D341Med (cell line): ENCODE measurements at places on chromosomes 3 and 15.

GRCh38 chr15:64092864-64093626 lies 593 bp downstream of the CIAO2A start:
- DNase-seq, result peak; percentile 60

- no peak for DNase-seq
Observed at GRCh38 chr3:180048103-180048502, 11.4 kb upstream of the PEX5L start.

GRCh38 chr15:64185146-64185911 lies 22.5 kb upstream of the PPIB start:
- no peak for DNase-seq

GRCh38 chr3:101081446-101081845 lies 88.2 kb upstream of the ABI3BP start:
- no peak for DNase-seq

- peak; percentile 69 for DNase-seq
Observed at GRCh38 chr15:86183596-86184491, 104.2 kb downstream of the AGBL1 start.

DNA sequence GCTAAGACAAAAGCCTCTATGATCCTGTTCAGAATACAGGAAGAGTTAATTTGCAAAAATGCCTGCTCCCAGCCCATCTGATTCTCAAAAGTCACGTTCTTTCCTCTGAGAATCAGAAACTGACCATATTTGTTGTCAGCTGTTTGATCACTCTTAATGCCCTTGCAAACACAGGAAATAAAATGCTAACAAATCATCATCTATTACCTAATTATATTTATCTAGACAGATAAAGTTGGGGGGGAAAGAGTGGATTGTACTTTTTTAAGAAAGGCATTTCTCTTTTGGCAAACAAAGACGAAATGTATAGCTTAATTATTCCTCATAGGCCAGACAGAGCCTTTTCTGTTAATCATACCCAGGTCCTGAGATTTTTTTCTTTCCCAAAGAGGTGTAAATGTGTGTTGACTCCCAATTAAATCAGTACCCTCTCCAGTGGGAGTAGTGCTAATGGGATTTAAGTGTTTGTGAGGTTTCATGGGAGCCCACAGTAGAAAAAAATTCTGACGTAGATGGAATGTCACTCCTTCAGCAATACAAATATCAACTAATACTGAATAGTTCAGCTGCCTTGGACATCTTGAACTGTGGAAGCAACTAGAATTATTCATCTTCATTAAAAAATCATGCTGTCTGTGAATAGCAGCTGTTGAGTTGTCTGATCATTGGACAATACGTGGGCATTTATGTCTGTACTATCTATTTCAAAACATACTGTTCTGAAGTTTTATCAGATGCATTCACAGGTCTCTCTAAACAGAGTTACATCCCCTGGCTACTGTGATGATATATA lies 22.5 kb upstream of the BNIP2 start:
- DNase-seq, result no peak

DNA sequence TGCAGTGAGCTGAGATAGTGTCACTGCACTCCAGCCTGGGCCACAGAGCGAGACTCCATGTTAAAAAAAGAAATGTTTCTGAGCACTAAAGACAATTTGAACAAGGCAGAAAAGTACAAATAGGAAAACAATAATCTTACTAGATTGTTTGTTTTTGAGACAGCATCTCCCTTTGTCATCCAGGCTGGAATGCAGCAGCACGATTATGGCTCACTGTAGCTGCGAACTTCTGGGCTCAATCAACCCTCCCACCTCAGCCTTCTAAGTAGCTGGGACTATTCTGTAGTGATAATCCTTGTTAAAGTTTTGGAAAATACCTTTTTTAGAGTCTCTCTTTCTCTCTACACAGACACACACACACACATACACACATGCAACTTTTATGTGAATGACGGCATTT lies 107.1 kb downstream of the LPP start:
- DNase-seq, result no peak

DNA sequence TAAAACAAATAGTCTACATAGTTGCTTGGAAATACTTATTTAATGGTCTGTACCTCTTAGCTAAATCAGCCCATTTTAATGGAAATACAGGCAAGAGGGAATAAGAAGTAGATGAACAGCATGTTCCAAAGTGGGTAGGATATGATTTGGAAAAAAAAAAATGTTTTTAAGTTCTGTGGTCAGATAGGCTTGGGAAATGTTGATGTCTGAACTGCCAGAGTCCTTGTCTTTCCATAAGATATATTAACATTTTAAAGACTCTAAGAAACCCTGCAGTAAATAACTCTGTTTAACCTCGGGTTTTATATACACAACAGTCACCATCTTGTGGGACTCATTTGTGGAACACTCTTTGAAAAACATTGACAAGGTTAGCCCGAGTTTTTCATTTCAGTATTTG lies 40.0 kb upstream of the PTPN23 start:
- DNase-seq, result no peak

- peak; percentile 48 for DNase-seq
Observed at GRCh38 chr3:11770477-11771391, 76.0 kb downstream of the TAMM41 start.

- DNase-seq, result no peak
Observed at GRCh38 chr15:83723216-83723615, 69.3 kb downstream of the ADAMTSL3 start.

GRCh38 chr3:89912031-89912430 lies 804.6 kb downstream of the EPHA3 start:
- DNase-seq, result no peak

- no peak for DNase-seq
Observed at GRCh38 chr3:123562547-123562946, 22.3 kb downstream of the HACD2 start.

GRCh38 chr3:71226565-71227269 lies 356.8 kb downstream of the FOXP1 start:
- DNase-seq, result no peak

DNA sequence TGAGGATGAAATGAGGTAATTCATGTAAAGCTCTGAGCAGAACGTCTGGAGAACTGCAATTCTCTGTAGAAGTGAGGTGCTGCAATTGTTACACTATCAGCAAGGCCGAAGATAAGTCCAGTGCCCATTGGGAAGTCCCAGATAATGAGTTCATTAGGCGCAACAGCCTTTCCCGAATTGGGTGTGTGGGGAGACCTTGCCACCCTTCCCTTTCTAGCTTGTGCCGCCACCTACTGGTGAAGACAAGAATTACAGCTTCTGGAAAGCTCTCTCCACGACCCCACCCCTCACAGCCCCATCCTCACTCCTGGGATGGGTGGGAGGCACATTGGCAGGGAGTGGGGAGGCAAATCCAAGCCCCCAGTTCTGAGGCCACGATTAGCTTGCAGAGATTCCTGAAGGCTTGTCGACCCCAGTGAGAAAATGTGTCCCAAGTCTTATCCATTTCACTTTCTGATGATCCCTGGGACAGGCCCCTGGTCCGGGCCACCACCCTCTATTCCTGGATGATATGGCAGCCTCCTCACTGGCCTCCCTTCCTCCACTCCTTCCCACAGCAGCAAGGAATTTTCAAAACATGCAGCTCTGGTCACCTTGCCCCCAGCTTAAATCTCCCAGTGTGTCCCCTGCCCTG lies 36.4 kb downstream of the FAM3D start:
- peak; percentile 85 for DNase-seq

GRCh38 chr15:58420579-58421043 lies 11.2 kb upstream of the LIPC start:
- DNase-seq, result no peak

DNA sequence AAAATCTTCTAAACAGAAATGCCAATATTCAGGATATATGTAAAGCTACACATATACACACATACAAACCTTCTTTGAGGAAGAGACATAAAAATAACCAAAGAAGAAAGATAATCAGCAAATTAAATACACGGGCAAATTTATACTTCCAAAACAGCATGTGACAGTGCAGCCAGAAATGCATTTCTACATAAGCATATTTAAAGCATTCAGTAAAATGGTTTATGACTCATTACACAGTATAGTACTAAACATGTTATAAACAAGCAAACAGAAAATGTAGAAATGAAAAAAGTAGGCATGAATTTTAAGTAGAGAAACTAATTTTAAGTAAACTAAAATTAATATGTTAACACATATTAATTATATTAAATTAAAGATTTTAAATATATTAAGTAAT lies 1717.2 kb downstream of the OTOL1 start:
- DNase-seq, result no peak

DNA sequence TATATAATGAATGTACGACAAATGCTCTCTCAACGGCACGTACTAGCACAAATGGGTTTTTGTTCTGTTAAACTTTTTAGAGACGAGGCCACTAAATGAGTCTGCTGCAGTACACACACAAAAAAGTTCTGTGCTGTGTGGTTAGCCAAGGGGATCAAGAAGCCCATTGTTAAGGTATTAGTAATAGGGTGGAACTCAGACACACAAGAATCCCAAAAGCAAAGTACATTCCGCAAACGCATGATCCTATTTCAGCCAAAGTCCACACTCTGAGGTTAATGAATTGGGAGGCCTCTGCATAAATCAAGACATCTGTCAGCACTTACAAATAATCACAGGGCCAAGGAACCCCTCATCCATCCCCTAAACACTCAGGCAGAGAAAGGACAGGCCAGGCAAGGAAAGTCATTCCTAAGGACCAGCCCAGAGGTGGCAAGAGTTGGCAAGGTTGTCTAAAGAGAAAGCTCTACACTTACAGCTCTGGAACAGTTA lies 12.1 kb downstream of the OSBPL10 start:
- no peak for DNase-seq

DNA sequence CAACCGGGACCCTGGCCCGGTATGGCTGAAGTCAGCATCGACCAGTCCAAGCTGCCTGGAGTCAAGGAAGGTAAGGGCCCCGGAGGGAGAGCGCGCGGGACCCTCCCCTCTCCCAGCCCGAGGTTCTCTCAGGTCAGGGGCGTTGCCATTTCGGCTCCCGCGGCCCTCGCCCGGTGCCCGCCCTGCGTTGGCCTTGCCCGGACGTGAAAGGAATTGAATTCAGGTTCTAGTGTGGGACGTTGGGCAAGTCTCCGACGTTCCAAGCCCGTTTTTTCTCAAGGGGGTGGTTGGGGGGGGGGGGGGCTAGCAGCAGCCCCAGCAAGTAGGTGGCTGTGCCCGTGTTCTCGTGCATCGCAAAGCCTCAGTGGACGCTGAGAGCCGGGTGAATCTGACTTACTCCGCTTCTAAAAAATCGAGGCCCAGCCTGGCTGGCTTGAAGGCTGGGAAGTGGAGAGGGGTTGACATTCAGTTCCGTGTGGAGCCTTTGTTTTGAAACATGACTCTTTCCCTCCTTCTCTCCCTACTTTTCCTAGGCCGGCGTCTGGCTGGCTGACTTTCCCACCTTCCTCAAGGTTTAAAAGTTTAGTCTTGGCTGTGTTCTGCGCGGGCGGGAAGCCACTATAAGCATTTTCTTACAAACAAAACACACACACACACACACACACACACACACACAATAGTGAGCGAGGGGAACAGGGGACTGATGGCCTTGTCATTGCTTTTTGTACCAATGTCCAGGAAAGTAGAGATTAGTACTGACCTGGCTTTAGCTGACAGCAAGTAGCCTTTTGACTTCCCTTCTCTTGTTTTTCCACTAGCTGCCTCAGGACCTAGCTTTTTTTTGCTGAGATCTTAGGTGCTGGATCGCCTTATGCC lies at the start of gene UTS2B:
Gene UTS2B, minus strand, starts transcription at position 873 of the 876 bp plus-strand sequence. CDS start 48,337 bp downstream, outside the sequence.
- peak; percentile 74 for DNase-seq

- no peak for DNase-seq
Observed at GRCh38 chr3:124447845-124448244, 282.4 kb upstream of the UMPS start.

DNA sequence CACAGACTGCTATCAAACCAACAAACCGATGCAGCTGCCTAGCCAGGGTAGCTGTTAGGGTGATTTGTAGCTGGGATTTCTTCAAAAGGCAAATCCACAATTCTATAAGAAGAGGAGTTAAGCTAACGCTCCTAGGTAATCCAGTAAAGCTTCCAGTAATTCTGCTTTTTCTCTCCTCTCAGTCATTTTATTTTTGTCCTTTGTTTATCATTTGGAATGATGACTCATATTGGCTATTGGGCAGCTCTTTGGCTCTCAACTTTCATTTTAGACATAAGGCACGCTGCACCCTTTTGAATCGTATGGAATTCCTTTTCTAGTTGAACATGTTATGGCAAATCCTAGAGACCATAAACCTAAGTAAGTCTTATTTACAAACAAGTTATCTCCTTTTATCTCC lies 53.2 kb upstream of the PPARG start:
- DNase-seq, result no peak

DNA sequence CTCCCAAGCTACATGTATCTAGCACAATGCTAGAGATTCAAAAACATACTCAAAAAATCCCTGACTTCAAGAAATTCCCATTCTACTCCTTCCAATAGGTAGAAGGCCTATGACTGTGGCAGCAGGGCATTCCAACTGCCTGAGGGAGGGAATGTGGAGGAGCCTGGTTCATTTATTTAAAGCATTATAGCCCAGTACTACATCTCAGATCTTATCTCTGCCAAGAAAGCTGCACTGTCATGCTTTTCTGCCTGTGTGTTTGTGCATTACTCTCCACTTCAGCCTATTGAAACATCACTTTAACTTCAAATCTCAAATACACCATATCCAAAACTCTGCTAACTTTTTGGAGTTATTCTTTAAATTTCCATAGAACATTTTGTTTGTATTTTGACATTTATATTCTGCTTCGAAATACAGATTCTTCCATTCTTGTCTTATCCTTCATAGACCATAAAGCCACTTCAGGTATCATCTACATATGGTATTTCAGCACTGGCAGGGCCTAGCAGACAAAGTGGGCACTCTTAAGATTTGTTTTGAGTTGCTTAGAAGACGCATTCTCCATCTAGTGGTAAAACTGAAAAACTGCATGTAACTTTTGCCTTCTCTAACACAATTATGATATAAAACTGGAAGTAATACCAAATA lies 59.1 kb upstream of the NEDD4 start:
- DNase-seq, result peak; percentile 60

DNA sequence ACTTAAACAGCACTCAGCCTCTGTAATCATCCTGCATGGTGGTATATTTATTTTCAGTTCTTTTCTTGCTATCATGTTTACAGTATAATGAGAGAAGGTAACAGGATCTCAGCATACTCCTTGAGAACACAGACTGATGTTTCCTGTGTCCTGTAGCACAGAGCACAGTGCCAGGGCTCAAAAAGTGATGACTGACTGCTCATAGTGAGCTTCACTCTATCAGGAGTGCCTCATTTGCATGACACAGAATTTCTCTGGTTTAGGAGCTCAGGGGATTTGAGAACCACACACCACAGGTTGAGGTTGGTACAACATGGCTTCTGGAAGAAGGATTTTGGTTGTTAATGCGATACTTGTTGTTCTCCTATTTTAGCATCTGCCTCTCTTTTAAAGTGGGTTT lies 68.5 kb upstream of the SLC2A2 start:
- no peak for DNase-seq

- DNase-seq, result peak; percentile 10
Observed at GRCh38 chr3:38125305-38126120, 11.4 kb downstream of the ACAA1 start.

GRCh38 chr3:62771331-62772072 lies 103.7 kb downstream of the CADPS start:
- no peak for DNase-seq

- DNase-seq, result no peak
Observed at GRCh38 chr3:169228522-169228921, 435.0 kb downstream of the MECOM start.
